ENCODE measurements at places on chromosomes 3 and 15. TPM values are rescaled to one million over a fixed set of nuclear protein-coding genes. Genes with fewer than 3 reads are reported as not detected.

NAALADL2 gene
- polyA plus RNA-seq: 3.1 TPM

CHRNA7 gene
- 15.3 TPM for polyA plus RNA-seq

PLA2G4E gene
- polyA plus RNA-seq: not detected

RSL24D1 gene
- polyA plus RNA-seq: 105 TPM

GCHFR gene
- polyA plus RNA-seq: 25.6 TPM

NOX5 gene
- 0.81 TPM for polyA plus RNA-seq

ELL3 gene
- 2.9 TPM for polyA plus RNA-seq

HHLA2 gene
- 0.18 TPM for polyA plus RNA-seq

DOCK3 gene
- 35.7 TPM for polyA plus RNA-seq

MAP1A gene
- 189 TPM for polyA plus RNA-seq

P2RY13 gene
- polyA plus RNA-seq: 7.5 TPM

TLR9 gene
- polyA plus RNA-seq: not detected

CCR3 gene
- polyA plus RNA-seq: not detected

KCNH8 gene
- 8.7 TPM for polyA plus RNA-seq

DHFR2 gene
- polyA plus RNA-seq: 9.4 TPM

GREM1 gene
- 6.0 TPM for polyA plus RNA-seq

PPP2R3A gene
- 13.1 TPM for polyA plus RNA-seq

DUOXA2 gene
- not detected for polyA plus RNA-seq

RASL12 gene
- 6.4 TPM for polyA plus RNA-seq

TGM5 gene
- polyA plus RNA-seq: not detected

FOXL2 gene
- polyA plus RNA-seq: 0.86 TPM

SPINT1 gene
- 4.3 TPM for polyA plus RNA-seq

SPG21 gene
- polyA plus RNA-seq: 58.9 TPM

ROBO1 gene
- polyA plus RNA-seq: 94.8 TPM

FAM81A gene
- 24.8 TPM for polyA plus RNA-seq

C3orf22 gene
- polyA plus RNA-seq: 0.27 TPM

EPHB3 gene
- polyA plus RNA-seq: 25.6 TPM

PP2D1 gene
- polyA plus RNA-seq: 0.44 TPM

RTP3 gene
- not detected for polyA plus RNA-seq

FBXO40 gene
- 0.09 TPM for polyA plus RNA-seq

ANO10 gene
- 33.7 TPM for polyA plus RNA-seq

THRB gene
- 4.0 TPM for polyA plus RNA-seq

ADCY5 gene
- 37.9 TPM for polyA plus RNA-seq

IL17RB gene
- polyA plus RNA-seq: 28.7 TPM

CPN2 gene
- not detected for polyA plus RNA-seq
